ENCODE measurements at places on chromosomes 4 and X.

DNA sequence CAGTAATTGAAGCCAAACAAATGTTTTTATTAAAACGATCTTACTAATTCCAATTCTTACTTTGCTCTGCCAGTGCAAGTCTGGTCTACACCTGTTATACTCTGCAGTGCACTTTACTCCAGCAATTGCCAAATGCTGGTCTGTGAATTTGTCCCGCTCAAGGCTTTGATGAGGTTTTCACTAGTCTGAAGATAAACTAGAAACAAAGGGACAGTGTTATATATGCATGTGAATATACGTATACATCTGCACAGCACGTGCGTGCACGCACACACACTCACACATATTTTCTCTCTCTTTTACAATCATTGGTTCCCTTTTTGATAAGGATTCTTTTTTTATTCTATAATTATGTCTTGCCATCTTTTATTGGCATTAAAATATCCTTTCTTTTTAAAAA is 88.5 kb upstream of the LCORL start:
- no peak for DNase-seq

DNA sequence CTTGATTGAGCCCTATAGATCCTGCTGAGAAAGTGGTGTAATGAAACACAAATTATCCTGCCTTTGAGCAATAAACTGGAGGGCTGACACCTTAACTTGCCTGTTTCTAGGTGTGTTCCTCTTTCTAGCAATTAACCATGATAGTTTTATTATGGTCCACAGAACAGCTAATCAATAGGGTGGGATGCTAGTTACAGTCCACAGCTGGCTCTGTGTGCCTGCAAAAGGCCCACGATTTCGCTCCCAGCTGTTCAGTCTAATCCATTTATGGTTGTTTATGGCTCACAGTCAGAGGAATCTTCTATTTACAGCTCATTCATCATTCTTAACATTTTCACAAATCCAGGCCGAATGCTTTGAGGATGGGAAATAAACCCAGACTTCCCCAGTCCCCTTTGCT is 674.9 kb downstream of the SMARCA1 start:
- no peak for DNase-seq

GRCh38 chr4:149983401-149983800 is 94.8 kb upstream of the DCLK2 start:
- DNase-seq: no peak

DNA sequence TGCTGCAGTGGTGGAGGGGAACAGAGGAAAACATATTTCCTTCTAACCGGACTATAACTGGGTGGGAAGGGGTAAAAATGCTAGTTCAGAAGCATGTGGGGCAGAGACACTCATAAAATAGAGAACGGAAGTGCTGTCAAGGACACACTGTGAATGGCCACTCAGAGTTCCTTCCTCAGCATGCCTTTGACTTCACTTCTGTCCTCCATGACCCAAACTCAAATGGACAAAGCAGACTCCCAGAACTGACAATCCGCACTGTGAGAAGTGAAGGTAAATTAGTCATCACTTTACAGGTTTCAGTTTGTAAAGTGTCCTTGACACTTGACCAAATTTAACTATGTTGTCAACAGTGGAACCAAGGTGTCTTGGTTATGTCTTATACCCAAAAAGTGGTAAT is 30.2 kb upstream of the ELF2 start:
- DNase-seq: no peak

GRCh38 chrX:5936438-5936837 is 292.2 kb downstream of the NLGN4X start:
- no peak for DNase-seq

DNA sequence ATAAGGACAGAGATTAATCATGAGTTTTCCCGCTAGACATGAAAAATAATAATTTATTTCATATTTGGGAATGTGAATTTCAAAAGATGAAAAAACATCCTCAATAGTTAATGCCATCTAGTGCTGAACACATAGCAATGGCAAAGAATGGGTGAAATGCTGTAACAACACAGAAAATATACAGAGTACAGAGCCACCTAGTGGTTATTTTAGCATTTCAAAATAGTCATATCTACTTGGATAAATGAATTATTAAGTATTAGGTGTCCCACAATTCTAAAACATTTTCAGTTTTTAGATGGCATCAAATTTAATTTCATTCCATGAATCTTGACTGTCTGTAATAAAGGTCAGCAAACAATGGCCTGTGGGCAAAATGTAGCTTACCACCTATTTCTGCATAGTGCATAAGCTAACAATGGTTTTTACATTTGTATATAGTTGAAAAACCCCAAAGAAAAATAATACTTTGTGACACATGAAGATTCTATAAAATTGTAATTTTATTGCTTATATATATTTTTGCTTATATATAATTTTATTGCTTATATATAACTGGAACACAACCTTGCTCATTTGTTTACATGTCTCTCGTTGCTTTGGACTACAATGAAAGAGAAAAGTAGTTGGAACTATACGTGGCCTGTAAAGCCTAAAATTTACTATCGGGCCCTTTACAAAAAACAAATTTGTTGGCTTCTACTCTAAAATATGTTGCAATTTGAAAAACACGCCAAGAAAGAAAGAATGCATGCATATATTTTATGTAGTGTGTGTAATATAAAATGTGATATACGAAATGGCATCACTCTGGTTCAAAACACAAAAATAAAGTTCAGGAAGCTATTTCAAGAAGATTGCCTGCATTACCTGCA is 99.1 kb upstream of the FAM47C start:
- no peak for DNase-seq

GRCh38 chrX:12496343-12496742 is 294.9 kb upstream of the PRPS2 start:
- no peak for DNase-seq

GRCh38 chrX:130125091-130125874 is 15.0 kb upstream of the ELF4 start:
- no peak for DNase-seq

DNA sequence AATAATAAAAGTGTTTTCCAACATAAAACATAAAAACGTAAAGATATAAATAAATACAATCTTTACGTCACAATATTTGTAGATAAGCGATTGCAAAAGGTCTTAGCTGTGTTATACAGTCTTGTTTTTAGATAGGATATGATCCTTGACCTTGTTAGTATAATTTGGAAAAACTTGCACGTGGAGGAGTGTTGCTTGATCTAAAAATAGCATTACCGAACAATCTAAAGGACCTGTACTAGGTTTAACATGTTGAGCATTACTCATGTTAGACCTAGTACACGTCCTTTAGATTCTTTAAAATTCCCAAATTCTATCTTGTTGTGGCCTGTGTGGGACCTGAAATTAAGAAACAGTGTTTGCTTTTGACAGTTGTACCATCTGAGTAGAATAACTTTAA is 1.6 kb downstream of the METAP1 start:
- DNase-seq: no peak

DNA sequence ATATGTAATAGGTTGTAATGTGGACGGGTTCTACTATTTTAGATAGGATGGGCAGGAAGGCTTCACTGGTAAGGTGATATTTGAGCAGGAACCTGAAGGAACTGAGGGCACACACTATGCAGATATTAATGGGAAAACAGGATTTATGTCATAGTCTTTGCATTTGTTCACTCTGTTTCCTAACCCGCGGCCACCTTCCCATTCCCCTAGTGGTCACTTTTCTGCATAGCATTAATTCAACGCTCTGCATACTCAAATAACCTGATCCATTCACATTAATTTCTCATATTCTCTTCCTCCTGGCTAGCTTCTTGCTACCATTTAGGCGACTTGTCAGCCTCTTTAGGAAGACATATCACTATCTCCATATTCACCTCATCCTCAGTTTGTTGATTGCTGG is 61.5 kb downstream of the GSPT2 start:
- DNase-seq: no peak

GRCh38 chr4:172998527-172999469 is 169.8 kb upstream of the GALNT7 start:
- DNase-seq: no peak

GRCh38 chrX:50180073-50180940 is 20.5 kb downstream of the AKAP4 start:
- DNase-seq: no peak

DNA sequence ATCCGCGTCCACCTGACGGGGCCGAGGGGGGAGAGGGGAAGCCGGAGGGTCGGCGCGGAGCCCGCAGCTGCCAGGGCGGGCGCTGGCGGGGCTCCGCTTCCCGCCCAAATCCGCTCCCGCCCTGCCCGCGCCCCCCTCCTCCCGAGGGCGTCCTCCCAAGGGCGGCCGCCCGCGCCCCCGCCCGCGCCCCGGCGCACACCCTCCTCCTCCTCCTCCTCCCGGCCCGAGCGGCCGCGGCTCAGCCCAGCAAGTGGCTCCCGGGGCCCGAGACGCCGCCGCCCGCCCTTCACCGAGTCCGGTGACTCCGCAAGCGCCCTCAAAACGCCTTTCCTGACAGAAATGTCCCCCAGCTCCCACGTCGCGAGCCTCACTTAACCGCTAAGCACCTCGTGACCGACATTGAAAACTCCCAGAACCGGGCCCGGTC is 487 bp downstream of the HMGB2 start:
- no peak for DNase-seq

DNA sequence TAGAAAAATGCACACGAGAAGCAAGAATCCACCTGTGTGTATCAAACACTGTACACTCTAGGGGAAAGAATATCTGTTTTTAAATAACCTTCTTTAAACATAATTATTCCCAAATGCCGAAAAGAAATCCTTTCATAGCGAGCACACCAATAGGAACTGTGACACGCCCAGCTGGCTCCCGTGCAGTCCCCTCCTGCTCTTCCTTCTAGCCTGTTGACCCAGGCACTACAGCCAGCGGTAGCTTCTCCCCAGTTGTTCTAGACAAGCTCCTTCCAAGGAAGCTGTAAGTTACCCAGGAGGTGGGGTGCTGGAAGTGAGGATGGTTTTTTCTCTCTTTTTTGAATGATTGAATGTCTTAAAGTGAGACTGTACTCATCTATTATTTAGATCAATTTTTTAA is 19.5 kb upstream of the NOCT start:
- no peak for DNase-seq

GRCh38 chr4:94507708-94508107 is 56.0 kb downstream of the PDLIM5 start:
- DNase-seq: no peak

GRCh38 chr4:86338989-86339388 is 20.9 kb downstream of the MAPK10 start:
- no peak for DNase-seq

- DNase-seq: no peak
Observed at GRCh38 chr4:155478336-155478835, 101.6 kb upstream of the MAP9 start.

- DNase-seq: no peak
Observed at GRCh38 chrX:108223585-108223984, 132.0 kb downstream of the ATG4A start.

GRCh38 chrX:13367950-13368349 is 48.1 kb upstream of the ATXN3L start:
- no peak for DNase-seq

- DNase-seq: no peak
Observed at GRCh38 chr4:65825116-65825753, 154.9 kb upstream of the EPHA5 start.

GRCh38 chr4:40916880-40917279 is 167.1 kb downstream of the NSUN7 start:
- DNase-seq: no peak

DNA sequence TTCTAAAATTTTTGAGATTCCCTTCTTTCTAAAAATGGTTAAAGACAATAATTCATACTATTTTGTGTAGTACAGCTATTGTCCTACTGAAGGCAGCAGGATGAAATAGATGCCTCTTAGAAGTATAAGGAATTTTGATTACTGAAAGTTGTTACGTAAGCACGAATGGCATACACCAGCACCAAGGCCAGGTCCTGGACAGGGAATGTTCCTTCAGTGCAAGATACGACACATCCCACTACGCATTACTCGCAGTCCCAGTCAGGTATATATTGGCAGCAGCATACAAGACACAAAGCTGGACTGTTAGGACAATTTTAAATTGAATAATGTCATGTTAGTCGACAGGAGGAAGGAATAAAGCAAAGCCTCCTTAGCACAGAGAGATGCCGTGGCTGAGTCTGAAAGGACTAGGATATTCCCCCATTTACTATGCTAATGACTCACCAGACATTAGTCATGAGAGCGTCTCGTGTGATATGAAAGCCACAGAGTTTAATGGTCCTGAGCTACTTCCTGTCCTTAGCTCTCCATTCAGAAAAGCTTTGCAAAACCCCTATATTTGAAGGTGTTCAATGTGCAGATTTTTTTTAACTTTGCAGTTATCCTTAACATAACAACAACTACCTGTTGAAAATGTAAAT is 504.3 kb downstream of the FAM133A start:
- DNase-seq: no peak

GRCh38 chr4:143241892-143242291 is 57.2 kb downstream of the USP38 start:
- no peak for DNase-seq

DNA sequence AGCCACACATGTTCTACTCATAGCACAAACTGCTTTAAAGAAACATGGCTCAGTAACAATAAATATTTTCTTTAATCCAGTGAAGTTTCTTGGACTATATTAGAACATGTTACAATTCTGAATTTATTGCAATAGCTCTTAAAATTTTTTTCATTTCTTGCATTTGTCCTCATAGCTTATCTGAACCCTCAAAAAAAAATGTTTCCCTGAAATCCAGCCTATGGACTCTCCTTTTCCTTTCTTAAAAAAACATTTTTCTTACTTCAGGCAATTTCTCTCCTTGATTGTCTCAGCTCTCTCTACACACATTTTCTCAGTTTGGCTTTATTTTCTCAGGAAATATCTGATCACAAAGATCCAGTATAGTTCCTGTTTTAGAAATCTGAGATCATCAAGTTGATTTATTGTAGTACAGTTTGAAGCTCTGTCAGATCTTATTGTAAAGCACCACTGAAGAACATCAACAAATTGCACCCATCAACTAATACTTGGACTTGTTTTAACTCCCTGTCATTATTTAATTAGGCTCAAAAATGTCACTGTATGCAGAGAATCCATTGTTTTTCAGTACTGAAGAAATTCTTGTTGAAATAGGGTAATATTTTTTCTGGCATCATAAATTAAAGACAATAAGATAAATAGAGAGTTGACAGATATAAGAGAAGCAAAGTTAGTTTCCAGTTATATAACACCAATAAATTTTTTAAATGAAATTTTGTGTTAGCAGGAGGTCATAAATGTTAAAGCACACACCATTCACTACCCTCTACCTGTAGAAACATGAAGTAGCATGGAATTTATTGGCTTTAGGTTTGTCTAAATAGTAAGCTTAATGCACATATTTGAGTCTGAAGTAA is 317.7 kb downstream of the ARHGAP24 start:
- DNase-seq: no peak

DNA sequence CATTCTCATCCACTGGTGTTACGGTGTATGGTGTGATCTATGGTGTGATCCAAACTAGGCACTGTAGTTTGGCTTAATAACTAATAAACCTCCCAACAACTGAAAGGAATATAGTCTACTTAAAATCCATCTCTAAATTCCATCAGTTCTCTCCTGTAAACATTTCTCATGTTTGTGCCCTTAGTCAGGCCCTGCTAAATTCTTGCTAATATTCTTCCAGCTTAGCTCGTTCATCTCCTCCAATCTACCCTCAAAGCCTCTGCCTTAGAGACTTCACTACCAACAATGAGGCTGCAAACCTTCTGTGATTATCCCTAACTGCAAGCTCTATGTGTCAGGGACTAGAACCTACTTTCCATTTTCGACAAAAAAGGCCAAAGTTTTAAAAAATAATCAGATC is 28.1 kb downstream of the ZAR1 start:
- DNase-seq: no peak
